AG04449 (cell line): ENCODE measurements at places on chromosomes 1 and 21.

DNA sequence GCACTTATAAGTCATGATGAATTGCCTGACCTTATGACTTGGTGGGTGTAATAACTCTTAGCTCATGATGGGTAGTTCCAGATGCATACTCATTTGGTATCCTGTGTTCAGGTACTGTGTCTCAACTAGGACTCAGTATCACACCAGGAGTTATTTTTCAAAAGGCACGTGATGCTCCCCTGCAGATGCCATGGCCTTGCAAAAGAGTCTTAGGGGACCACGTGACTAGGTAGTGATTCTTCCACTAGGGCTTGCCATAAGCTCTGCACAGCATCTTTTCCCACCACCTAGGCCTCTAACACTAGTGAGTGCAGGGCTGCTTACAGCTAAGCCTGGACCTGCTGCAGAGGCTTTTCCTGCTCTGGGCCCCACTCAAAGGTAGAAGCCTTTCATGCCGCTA is 3.9 kb upstream of the FCAMR start:
- no peak for DNase-seq

- DNase-seq, result no peak
Observed at GRCh38 chr1:234205966-234206365, 167.3 kb upstream of the COA6 start.

- no peak for DNase-seq
Observed at GRCh38 chr1:68198752-68199151, 33.6 kb downstream of the WLS start.

DNA sequence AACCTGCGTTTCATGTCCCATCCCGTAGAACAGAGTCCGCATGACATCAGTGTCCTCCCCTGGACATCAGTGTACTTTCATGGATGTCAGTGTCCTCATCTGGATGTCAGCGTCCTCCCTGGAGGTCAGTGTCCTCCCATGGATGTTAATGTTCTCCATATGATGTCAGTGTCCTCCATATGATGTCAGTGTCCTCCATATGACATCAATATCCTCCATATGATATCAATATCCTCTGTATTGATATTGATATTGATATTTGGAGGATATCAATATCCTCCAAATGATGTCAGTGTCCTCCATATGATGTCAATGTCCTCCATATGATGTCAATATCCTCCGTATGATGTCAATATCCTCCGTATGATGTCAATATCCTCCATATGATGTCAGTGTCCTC is 284.9 kb downstream of the AJAP1 start:
- DNase-seq, result no peak
